ENCODE measurements at places on chromosomes 16 and 17.

DNA sequence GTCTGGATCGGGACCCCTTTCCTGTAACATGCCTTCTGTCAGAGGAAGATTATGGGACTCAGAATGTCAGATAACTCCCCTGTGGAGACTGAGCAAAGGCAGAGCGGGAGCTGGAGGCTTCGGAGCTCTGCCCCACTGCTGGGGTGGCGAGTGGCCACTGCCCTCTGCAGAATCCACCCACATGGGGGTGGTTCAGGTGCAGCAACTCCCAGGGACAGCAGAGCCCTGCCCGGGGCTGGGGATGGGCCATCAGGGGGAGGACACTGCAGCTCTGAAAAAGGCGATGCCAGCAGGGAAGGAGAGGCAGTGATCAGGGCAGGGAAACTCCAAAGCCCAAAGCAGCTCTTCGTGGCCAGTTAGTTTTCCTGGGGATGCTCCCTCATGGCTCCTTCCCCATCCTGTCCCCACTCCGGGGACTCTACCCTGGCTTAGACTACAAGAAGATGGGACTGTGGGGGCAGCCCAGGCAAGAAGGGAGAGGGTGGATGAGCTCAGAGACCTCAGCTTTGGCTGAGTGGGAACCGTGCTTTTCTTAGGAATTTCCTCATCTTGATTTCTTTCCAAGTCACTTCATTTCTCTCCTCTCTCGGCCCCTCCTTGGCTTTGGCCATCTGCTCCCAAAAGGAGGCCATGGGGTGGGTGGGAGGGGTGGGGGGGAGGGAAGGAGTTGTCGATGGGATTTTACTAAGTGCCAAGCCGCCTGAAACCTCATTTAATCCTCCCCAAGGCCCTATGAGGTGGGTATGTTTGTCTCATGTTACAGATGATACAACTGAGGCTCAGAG, 4.0 kb downstream of the CA4 start:
- peak; percentile 33 for DNase-seq

- DNase-seq: no peak
Measured at GRCh38 chr17:80145076-80146075, 1.6 kb downstream of the EIF4A3 start.

DNA sequence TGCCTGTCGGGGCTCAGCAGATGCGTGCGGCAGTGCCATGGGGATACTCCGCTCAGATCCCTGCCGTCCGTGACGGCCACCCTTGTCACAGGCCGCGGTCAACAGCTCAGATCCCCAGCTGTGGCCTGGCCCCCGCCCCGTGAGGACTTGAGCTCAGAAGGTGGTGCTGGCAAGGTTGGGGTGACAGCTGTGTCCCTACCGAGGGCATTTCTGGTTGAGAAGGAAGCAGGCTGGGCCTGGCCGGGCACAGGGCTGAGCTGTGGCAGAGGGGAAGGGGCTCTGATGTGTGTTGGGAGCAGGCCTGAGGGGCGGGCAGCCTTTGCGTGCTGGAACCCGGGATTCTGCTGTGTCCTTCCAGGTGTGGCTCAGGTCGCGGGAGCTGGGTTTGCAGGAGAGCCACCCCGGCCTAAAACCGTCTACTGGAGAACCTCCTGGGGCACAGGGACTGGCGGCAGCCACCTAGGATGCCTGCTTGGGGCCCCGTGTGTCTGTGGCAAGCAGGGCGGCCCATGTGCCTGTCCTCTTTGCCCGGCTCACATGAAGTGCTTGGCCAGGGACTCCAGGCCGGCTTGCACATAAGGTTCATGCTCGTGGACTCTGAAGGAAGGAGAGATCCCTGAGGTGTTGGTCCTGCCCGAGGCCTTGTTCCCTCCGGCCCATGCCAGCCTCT, 5.1 kb downstream of the UBE2I start:
- no peak for DNase-seq

DNA sequence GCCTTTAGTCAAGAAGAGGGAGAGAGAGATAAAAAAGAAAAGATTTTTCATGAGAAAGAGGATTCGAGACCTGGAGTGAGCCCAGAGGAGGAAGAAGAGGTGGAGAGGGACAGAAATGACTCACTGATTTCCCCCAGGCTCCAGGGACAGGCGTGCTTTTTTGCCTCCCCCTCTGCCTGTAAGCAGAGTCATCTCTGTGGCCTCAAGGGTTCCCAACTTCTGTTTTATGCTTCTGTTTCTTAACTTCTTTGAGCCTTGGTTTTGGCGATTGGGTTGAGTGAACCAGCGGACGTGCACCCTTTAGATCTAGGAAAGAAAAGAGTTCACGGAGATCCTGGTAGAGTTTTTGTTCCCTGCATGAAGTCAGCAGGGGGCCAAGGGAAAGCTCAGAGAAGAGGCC, 147.9 kb upstream of the NOL11 start:
- DNase-seq: peak; percentile 29

GRCh38 chr17:80937462-80938381, 53.9 kb upstream of the CHMP6 start:
- no peak for DNase-seq

DNA sequence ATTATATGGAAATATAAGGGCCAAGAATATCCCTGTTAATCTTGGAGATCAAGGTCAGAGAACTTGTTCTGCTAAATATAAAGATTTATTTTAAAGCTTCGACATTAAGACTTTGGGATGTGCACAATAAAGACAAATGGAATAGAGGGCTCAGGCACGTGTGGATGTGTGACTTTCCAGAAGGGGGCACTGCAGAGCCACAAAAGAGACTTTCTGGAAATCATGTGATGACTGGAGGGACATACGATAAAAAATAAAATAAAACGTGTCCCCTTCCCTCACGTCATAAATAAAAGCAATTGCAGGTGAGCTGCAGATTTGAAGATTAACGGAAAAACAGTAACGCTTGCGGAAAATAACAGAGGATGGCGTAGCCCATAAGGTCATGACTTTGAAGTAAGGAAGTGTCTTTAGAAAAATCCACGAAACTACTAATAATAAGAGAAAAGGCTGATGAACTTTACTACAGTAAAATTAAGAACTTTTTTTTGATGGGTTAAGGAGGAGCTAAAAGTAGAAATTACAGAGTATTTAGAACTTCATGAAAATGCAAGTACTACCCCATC, 9.4 kb upstream of the ENGASE start:
- DNase-seq: peak; percentile 25

DNA sequence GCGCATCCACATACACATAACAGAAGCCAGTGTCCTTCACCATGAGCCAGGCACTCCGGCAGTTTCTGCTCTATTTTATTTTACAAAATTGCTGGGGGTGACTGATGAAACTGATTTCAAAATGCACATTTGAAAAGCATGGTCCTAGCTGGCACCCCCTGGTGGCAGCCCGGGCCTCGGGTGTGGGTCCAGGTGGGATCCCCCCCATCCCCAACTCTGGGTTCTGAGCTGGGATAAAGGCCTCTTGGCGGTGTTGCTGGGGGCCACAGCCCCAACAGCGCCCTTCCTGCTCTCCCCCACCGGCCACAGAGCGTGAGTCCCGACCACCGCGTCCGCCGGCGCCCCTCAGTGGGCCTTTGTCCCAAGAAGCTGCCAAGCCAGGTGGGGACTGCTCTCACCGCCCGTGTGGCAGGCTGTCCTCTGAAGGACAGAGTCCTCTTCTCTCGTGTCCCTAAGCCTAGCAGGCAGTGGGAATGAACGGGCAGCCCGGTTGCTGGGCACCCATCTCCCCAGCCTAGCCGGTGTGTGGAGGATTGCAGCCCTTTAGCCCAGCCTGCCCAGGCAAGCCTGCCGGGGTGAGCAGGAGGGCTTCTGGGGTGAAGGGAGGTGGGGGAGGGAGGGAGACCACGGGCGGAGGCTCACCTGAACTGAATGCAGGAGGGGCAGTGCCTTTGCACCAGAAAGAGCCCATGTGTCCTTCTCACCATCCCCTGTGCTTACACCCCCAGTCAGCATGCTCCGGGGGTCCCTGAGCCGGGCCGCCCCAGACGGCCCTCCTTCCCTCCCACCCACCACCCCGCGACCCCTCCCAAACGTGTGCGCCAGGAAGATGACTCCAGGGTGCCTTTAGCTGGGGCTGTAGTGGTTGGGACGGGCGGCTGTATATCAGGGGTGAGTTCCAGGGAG, 898 bp downstream of the SNAI3 start:
- DNase-seq: peak; percentile 55

- DNase-seq: peak; percentile 84
Measured at GRCh38 chr17:57986841-57987580, 1.0 kb downstream of the VEZF1 start.

- peak; percentile 61 for DNase-seq
Measured at GRCh38 chr17:7839876-7840261, 5.9 kb downstream of the KDM6B start.

DNA sequence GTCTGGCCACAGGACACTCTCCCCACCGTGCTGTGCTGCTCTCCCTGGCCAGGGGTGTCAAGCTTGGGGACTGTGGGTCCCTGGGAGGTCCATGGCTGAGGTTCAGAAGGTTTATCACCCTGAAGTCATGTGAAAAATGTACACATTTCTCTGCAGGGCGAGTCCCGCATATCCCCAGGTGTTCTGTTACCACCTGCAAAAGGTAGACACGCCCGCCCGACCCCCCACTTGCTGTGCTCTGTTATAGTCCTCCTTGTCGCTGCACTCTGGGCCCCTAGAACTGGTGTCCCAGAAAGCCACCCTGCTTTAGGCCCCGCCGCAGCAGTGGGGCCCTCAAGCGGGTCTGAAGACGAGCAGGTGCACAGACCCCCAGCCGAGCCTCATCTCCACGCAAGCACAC, 11.8 kb downstream of the JPT2 start:
- DNase-seq: no peak

DNA sequence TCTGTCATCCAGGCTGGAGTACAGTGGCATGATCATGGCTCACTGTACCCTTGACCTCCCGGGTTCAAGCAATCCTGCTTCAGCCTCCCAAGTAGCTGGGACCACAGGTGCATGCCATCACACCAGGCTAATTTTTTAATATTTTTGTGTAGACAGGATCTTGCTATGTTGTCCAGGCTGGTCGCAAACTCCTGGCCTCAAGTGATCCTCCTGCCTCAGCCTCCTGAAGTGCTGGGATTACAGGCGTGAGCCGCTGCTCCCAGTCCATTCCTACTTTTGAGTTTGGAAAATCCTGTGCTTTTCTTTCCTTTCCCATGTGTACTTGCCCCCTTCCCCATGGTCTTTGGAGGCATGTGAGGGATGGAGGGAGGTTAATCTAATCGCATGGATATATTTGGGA, 60.0 kb downstream of the MSI2 start:
- no peak for DNase-seq

GRCh38 chr16:31452631-31453106, 6.6 kb upstream of the ARMC5 start:
- DNase-seq: peak; percentile 93

DNA sequence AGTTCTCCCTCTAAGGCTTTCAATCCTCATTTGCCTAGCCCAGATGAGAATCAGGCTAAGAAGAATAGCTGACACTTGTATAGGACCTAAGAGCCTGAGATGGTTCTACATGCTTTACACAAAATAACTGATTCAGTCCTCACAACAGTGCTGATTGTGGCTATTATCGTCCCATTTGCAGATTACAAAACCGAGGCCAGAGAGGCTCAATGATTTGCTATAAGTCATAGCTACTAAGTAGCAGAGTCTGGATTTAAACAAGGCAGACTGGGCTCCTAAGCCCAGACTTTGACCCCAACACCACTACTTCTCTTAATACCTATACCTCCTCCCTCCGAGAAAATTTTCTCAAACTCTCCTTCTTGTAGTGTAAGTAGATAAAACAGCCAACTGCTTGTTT, 23.1 kb downstream of the ABCC12 start:
- no peak for DNase-seq

GRCh38 chr17:9432934-9433421, 142.6 kb downstream of the STX8 start:
- peak; percentile 76 for DNase-seq

DNA sequence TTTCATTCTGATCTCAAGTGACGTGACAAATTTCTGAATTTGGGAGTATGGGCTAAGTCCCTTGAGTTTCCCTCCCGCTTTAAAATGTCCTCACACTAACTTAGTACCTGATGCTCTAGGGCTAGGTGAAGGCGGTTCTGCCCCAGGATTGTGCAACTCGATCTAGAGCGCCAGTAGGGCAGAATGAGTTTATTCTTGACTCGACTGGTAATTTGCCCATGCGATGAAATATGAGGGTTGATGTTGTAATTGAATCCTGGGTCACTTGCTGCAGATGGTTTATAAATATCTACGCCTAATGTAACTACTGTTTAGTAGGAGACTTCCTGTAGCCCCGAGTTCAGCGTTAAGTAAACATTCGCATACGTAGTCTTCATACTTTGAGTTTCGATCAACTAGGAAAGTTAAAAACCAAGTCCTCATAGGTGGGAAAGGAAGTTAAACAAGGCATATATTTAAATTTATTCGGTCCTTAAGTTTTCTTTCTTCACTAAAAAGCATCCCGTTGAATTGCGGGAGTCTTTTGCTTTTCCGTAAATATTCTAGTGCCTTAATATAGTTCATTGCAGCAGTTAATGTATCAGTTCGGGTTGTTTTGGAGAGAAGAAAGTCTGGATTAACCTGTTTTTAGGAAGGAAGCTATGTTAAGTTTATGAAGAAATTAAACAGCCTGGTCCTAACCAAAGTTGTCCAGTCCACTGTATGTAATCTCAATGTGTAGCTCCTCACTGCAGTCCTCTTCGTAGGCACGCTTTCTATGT, 1.6 kb downstream of the CTCF start:
- DNase-seq: peak; percentile 54

Measured in fibroblast of skin of right biceps (primary cell).